ENCODE measurements at places on chromosomes 3 and 15.

DNA sequence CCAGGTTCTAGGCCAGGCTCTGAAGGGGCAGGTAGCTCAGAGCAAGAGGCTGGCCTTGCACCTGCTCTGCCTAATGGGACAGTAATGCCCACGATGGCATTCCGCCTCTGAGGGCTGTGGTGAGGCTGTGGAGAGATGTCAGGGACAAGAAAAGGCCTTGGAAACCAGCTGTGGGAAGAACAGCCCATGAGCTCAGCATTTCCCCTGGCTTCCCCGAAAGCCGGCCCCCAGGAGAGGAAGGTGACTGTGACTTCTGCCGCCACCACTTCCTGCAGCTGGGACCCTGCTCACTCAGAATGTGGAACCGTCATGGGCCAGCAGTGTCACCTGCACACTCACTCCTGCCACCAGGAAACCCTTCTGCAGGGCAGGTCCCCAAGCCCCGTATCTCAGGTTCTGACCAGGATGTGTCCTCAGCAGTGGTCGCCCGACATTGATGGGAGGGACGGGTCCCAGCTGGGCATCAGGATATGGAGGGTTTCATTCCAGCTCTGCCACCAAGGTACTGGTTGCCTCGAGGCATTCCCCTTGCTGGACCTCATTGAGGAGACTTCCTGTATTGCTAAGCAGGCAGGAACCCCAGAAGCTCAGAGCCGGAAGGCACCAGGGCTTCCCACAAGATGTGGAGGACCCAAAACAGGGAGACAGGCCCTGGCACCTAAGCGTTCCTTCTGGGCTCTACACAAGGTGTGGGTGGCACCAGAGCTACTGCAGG lies 30.7 kb downstream of the SEMA7A start:
- DNase-seq, result peak; percentile 26

GRCh38 chr3:3646934-3647333 lies 152.3 kb upstream of the LRRN1 start:
- no peak for DNase-seq

DNA sequence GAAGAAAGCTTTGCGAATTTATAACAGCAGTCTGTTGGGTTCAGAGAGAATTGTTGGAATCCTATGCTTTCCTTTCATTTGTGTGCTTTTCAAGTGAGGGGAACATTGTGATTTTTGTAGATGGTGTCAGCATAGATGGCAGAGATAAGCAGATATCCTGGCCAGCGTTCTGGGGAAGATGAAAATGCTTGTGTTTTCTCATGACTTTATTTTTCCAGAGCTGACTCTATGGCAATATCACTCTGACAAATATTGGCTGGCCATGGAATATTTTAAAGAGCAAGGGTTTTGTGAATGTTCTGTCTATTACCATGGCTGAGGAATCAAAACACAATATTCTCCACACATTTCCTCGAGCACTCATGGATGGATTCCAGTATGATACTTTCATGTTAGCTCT lies 108.8 kb downstream of the MITF start:
- no peak for DNase-seq

- DNase-seq, result no peak
Measured at GRCh38 chr15:94367726-94368535, 136.6 kb downstream of the MCTP2 start.

- no peak for DNase-seq
Measured at GRCh38 chr3:61612211-61613194, 51.1 kb downstream of the PTPRG start.

DNA sequence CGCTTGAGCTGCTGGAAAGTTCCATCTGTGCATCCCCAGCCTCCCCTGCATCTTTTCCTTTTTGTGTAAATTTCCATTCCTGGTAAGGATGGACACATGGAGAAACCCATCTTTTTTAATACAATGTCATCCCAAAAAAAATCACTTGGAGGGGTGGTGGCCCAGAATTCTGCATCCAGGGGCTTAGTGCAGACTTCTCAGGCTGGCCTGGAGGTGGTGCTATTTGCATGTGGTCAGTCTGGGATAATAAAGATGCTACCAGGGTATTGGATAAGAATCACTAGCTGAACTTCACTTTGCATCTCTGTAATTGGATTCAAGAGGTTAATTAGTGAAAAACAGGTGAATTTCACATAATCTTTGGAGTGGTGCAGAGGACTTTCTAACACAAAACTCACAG lies 1.8 kb upstream of the ZSCAN2 start:
- no peak for DNase-seq

GRCh38 chr3:44913868-44914468 lies 39.6 kb downstream of the TGM4 start:
- DNase-seq, result peak; percentile 34

Data from T-cell (primary cell).